Adipose tissue (tissue), 3 donors: ENCODE measurements at places on chromosomes 7 and 10. TPM values are rescaled to one million over a fixed set of nuclear protein-coding genes. Genes with fewer than 3 reads are reported as not detected.

Gene CEP41
- polyA plus RNA-seq = 5.6 TPM

Gene JAKMIP3
- polyA plus RNA-seq = 0.15 TPM

Gene SLC13A1
- not detected for polyA plus RNA-seq

Gene GNG11
- polyA plus RNA-seq = 6.8 TPM

Gene PLEKHS1
- polyA plus RNA-seq = 4.2 TPM

Gene ZKSCAN1
- polyA plus RNA-seq = 12.9 TPM

Gene GTF2IRD1
- polyA plus RNA-seq = 10.1 TPM

Gene GPR141
- 0.09 TPM for polyA plus RNA-seq

Gene ARHGAP22
- 0.98 TPM for polyA plus RNA-seq

Gene SGCE
- polyA plus RNA-seq = 31.6 TPM
